Kidney (tissue), 22 donors: ENCODE measurements at places on chromosomes 7 and 10.

DNA sequence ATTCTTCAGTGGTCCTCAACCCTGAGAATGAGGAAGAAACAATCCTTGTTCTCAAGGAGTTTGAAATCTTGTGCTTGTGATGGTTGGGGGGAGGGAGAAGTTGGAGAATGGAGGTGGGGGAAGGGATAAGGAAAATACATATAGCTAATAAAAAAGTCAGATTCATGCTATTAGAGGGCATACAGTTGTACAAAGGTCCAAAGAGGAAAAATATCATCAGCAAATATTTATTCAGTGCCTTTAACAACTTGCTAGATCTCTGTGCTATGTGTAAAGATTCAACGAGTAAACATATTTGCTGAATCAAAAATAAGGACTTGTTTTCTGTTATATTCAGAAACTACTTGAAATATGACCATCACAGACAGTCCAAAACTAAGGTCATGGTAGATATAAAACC, 114.4 kb downstream of the HIBADH start:
- DNase-seq: no peak

DNA sequence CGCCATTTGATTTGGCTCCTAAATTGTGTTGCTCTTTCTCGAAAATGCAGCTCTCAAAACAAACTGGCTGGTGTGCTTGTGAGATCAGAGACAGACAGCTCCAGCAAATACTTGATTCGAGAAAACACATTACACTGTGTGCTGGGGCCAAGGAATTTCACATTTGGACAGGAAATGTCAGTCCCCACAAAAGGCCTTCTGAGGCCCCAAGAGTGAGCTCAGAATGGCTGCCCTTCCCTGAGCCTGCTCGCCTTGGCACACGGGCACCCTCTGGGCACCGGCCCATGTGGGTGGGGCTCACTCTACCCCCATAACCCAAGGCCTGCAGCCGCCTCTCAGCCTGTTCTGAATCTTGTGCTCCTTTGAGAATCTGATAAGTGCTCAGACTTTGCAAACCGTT, 13.9 kb upstream of the HSPA12A start:
- DNase-seq: peak; percentile 54

DNA sequence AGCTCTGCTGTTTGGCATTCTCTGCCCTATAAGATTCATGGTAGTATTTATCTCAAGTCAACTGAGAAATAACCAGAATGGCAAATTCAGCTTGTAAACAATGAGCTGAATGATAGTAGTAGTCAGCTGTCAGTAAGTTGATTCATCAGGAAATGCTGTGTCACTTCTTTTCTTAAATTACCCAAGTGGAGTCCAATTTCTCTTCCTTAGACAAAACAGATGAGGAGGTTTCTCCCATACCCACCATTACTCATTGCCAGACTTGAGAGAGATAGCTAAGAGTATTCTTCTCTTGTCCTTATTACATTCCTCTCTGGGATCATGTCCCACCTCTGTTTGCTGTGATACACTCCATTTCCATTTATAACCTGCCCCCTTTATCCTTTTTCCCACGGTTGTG, 159.8 kb upstream of the STEAP1 start:
- no peak for DNase-seq

DNA sequence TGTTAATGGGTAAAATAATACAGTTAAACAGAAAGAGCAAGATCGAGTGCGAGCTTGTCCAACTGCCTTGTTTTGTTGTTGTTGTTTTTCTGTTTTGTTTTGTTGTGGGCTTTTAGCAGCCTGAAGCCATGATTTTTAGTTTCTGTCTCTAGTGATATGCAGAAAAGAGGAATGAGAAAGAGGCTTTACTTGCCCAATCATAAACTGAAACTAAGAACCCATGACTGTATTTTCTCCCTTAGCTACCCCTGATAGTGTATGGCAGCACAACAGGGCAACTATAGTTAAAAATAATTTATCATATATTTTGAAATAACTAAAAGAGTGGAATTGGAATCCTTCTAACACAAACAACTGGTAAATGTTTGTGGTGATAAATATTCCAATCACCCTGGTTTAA, 493.9 kb downstream of the GLRX3 start:
- DNase-seq: no peak

GRCh38 chr10:107971411-107971810, 806.9 kb upstream of the SORCS1 start:
- no peak for DNase-seq

- peak; percentile 58 for DNase-seq
Observed at GRCh38 chr10:114767101-114767985, 54.2 kb upstream of the FHIP2A start.

DNA sequence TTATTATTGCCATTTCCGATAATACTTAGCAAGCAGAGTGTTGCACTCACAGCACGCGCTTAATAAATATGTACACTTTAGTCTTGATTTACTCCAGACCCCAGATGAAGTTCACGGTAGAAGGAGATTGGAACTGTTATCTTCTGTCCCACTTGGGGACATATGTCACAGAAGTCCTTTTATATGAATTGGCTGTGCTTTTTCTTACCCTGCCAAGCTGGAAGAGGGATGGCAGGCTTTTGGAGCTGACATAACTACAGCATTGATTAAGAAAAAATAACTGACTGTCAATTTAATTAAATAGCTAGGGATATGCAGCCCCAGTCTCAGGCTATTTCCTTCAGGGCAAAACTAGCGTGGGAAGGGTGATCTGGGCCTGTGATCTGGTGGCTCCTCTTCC, 182.2 kb downstream of the SH2D4B start:
- DNase-seq: no peak

DNA sequence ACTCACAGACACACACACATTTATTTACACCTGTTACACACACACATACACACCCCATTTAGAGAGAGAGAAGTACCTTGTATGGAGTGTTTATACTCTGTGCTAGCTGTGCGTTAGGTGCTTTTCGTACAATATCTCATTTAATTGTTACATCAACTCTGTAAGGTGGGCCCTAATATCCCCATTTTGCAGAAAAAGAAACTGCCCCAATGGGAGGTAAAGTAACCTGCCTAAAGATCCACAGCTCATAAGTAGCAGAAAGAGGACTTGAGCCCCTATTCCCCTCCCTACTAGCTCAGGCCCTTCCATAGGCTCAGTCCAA, 23.8 kb upstream of the RBM20 start:
- no peak for DNase-seq

GRCh38 chr7:106071999-106072714, 40.0 kb downstream of the SYPL1 start:
- DNase-seq: peak; percentile 29

DNA sequence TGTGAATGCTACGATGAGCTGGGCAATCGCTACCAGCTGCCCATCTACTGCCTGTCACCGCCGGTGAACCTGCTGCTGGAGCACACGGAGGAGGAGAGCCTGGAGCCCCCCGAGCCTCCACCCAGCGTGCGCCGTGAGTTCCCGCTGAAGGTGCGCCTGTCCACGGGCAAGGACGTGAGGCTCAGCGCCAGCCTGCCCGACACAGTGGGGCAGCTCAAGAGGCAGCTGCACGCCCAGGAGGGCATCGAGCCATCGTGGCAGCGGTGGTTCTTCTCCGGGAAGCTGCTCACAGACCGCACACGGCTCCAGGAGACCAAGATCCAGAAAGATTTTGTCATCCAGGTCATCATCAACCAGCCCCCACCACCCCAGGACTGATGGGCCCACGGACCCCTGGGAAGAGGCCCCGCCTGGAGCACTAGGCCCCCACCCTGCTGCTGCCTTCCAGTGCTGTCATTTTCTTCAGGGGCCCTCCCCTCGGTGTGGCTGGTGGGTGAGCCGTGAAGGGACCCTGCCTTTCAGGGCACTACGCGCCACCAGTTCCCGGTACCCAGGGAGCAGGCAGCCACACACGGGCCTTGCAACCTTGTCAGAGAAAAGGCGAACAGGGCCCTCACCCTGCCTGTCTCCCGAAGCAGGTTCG, 2.3 kb upstream of the ANKRD2 start:
- no peak for DNase-seq

DNA sequence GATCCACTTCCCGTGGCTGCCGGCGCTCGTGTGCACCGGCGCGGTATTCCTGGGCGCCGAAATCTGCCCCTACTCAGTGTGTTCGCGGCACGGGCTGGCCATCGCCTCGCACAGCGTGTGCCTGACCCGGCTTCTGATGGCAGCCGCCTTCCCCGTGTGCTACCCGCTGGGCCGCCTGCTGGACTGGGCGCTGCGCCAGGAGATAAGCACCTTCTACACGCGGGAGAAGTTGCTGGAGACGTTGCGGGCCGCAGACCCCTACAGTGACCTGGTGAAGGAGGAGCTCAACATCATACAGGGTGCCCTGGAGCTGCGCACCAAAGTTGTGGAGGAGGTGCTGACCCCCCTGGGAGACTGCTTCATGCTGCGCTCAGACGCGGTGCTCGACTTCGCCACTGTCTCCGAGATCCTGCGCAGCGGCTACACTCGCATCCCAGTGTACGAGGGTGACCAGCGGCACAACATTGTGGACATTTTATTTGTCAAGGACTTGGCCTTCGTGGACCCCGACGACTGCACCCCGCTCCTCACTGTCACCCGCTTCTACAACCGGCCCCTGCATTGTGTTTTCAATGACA, 1.3 kb downstream of the CNNM1 start:
- peak; percentile 22 for DNase-seq

GRCh38 chr7:138935465-138936011, 45.7 kb downstream of the KIAA1549 start:
- peak; percentile 74 for DNase-seq

- no peak for DNase-seq
Observed at GRCh38 chr7:29386196-29386765, 177.4 kb upstream of the PRR15 start.

- DNase-seq: no peak
Observed at GRCh38 chr10:126930883-126931503, 25.8 kb downstream of the DOCK1 start.

- no peak for DNase-seq
Observed at GRCh38 chr7:9691286-9691685, 1257.9 kb downstream of the NXPH1 start.

DNA sequence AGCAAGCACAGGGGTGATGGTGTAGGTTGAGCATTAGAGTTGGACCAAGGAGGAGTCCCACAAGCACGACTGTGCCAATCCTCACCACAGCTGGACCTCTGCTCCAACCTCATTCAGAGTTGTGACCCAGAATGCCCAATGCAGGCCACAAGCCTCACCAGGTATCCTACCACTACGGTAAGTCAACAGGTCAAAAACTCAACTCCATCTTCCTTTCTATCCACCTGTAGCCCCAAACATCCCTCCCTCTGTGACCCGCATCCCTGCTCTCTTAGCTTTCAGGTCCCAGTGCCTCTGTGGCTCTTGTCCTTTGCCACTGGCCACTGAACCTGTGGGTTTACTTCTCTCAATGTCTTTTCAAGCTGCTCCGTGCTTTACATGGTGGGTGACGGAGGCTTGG, 112.8 kb downstream of the PIP4K2A start:
- DNase-seq: no peak

DNA sequence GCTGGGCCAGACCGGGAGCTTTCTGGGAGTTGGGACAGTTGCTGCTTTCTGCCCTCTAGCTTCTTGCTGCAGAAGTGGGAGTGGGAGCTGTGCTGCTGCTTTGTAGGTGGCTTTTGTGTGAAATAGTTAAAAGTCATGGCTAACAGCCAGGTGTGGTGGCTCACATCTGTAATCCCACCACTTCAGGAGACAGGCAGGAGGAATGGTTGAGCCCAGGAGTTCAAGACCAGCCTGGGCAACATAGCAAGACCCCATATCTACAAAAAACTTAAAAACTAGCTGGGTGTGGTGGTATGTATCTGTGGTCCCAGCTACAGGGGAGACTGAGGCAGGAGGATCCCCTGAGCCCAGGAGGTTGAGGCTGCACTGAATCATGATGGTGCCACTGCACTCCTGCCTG, 13.7 kb downstream of the TACR2 start:
- DNase-seq: no peak

DNA sequence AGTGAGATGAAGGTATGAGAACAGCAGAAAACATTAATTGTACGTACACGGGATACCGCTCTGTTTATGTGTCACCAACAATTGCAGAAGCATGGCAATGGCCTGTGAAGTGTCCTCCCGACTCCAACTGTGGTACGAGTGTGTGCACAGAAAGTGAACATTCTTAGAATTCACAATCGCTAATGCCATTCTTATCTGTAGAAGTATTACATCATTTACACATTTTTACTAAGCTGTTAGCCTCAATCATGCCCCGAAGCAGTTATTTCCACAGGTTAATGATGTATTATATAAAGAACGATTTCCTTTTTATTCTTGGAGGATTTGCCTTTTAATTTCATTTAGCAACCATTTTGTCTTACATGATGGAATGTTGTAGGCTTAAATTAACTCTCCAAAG, 103.4 kb downstream of the EVX1 start:
- no peak for DNase-seq

DNA sequence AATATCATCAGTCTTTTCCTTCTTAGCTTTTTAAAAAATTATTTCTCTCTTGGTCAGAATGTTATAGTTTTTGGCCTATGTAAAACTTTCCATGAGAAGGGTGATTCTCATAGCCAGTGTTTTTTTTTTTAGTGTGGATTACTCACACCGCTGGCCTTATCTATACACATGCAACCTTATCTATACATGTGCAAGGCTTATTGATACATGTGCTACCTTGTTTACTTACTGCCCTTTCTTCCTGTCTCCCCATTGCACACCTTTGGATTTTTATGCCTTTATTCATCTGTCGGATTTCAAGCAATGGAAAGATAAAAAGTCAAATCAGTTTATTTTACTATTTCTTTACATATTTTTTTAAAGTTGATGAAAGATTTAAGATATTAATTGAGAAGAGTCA, 660.0 kb upstream of the FZD8 start:
- no peak for DNase-seq

- no peak for DNase-seq
Observed at GRCh38 chr7:81790686-81791085, 20.8 kb upstream of the HGF start.

GRCh38 chr7:113715981-113716856, 202.6 kb downstream of the PPP1R3A start:
- DNase-seq: no peak

DNA sequence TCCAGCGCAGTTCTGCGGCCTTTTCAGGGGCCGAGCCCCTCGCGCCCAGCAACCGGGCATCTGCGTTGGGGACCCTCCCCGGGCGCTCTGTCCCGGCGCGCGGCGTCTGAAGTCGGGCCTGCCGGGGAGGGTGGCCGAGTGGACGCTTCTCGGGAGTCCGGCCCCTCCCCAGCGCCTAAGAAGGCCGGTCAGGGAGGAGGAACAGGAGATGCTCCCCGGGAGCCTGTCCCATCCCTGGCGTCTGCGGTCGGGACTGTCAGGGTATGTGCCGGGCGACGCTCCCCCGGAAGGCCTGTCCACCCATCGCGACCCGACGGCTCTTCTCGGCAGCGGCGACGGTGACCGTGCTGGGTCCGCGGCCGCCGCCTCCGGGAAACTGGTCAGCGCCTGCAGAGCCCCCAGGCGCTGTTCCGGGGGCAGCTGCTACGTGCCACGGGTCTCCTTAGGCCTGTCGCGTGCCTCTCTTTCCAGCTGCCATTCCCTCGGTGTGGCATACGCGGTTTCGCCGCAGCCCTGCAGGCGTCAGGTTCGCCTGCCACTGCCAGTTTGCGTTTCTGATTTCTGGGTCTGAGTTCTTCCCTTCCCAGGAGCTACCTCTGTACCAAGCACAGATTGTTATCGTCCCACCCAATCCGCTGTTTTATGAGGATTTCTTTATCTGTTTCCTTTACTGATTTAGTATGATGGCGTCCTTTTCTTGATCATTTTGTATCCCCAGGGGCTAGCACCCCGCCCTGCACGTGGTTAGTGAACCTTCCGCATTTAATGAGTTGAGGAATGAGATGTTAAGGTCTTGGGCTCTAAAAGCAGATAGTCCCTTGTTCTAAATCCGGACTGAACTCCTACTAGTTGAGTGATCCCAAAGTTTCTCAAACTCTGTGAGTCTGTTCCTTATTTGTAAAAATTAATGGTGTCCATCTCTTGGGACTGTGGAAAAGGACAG, 782 bp downstream of the IFIT5 start:
- peak; percentile 89 for DNase-seq
